K562 (cell line): ENCODE measurements at places on chromosomes 4 and X. TPM values are rescaled to one million over a fixed set of nuclear protein-coding genes. Genes with fewer than 3 reads are reported as not detected.

GRCh38 chrX:97102938-97103337 lies 219.2 kb downstream of the RPA4 start:
- DNase-seq: no peak
- H3K27me3 ChIP-seq: no peaks in the 10 kb centered on the region
- no peak overlapping the region for H3K27ac ChIP-seq
- no peak overlapping the region for H3K4me3 ChIP-seq
- H3K36me3 ChIP-seq: no peaks in the 10 kb centered on the region
- no peaks in the 10 kb centered on the region for H3K4me1 ChIP-seq

DNA sequence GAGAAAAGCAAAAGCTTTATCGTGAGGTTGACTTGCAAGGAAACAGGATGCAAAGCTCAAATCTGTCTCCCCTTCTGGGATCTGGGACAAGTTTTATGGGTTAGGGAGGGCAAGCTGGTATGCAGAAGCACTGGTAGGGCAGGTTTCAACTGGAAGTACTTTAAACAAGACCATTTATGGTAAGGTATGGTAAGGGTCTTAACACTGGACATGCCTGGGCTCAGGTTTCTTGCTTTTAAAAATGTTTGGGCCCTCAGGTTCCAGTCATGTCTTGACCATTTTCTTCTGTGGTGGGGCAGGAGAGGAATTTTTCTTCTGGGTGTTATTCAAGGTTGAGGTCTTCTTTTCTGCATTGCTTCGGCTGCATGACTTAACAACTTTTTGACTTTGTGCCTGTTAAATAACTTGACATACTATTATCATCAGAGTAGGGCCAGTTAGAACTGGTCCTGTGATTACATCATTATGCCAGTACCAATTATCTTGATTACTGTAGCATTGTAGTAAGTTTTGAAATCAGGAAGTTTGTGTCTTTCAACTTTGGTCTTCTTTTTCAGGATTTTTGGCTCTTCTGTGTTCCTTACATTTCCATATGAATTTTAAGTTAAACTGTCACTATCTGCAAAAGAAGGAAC lies 33.7 kb downstream of the CD38 start:
- H3K36me3 ChIP-seq: no peaks in the 10 kb centered on the region
- no peaks in the 10 kb centered on the region for H3K27me3 ChIP-seq
- DNase-seq: no peak
- H3K4me1 ChIP-seq: no peaks in the 10 kb centered on the region

The SPACA5 gene
- not detected in 2 replicates for total RNA-seq

The GABRE gene
- total RNA-seq: 145 and 184 TPM in 2 replicates

The ATG4A gene
- total RNA-seq: 12.1 and 12.3 TPM in 2 replicates

GRCh38 chr4:83490876-83491450 lies 6.1 kb upstream of the ABRAXAS1 start:
- no peaks in the 10 kb centered on the region for H3K36me3 ChIP-seq
- H3K27me3 ChIP-seq: no peaks in the 10 kb centered on the region
- H3K27ac ChIP-seq: no peak overlapping the region
- H3K4me1 ChIP-seq: peaks cover 23% of the 10 kb centered on the region; the same call in 2 of the 3 replicates
- no peak overlapping the region for H3K4me3 ChIP-seq

DNA sequence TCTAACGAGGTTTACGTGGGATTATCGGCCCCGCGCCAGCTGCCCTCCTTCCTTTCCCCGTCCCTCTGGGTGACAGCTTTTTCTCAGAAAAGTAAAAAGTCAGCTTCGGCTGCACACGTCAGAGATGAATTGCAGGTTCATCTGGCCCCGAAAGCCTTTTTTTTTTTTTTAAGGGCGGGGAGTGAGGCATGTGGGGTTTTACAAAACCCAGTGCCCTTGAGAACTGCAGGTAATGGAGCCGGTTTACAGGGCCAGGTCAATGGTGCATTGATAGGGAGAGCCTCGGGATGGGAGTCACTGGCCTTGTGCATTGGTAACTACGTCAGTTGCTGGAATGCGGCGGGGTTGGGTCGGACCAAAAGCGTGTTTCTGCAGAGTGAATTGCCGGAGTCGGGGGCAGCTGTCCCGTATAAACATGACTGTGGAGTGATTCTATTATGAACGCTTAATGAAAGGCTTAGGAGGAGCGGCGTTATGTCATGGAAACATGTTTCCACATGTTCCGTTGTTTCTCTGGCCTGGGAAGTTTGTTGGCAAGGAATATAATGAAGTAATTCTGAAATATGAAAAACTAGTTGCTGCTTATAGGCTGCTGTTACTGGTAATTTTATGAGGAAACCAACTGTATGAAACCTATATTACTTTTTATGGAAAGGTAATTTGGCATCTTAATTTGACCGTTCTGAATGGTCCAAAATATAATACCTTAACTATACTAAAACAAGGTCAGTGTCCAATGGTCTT lies 1.1 kb downstream of the HSPA4L start:
- H3K4me3 ChIP-seq: peak overlapping the region; percentile 54
- H3K27me3 ChIP-seq: no peaks in the 10 kb centered on the region
- peaks cover 2% of the 10 kb centered on the region; the same call in 1 of the 3 replicates for H3K36me3 ChIP-seq
- H3K4me1 ChIP-seq: no peaks in the 10 kb centered on the region
- DNase-seq: peak; percentile 77

DNA sequence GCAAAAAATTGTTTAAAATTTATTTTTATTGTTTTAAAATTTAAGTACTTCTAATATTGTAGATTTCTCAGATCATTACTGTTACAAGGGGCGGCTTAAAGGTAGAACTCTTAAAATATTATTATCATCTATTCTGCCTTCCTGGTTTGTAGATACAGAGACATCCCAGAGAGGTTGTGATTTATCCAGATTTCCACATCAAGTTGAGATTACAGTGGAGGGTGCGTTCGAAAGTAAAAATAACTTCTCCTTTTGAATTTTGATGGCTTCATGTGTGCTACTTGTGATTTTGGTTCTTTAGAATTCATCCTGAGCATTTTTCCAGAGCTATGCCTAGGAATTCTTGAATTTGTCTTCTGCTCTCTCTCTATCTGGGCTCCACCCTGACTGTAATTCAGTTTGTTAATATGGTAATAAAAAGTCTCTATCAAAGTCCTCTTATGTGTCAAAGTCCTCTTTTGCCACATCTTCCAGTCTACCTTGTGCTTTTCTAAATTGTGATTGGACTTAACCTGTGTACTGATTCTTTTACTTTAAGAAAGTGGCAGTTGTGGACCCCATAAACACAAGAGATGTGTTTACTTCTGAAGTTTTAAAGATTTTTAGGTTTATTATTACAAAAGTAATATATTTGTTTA lies 37.2 kb downstream of the CLCN3 start:
- DNase-seq: no peak
- H3K4me3 ChIP-seq: no peak overlapping the region
- H3K27me3 ChIP-seq: no peaks in the 10 kb centered on the region
- H3K4me1 ChIP-seq: no peaks in the 10 kb centered on the region
- H3K27ac ChIP-seq: peak overlapping the region; percentile 19; the same call in 1 of the 3 replicates

The SPANXA1 gene
- total RNA-seq: not detected in 2 replicates

DNA sequence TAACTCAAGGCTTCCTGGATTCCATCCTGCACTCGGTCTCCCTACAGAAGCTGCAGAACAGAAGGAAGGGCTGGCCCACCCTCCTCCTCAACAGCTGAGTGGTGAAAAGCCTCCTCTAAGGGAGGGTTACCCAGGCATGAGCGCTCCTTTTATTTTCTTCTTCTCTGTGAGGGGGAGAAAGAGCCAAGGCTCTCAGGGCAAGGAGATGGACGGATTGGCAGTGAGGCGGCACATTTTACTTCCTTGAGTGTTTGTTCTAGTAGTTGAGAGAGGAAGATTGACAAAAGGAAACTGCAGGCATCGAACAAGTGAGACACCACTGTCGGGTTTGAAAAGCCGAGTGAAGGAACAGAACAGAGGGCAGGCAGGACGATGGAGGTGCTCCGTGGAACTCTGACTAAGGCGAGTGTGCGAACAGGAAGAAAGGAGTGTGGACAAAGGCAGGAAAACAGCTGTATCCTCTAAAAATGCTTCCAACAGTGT lies 38.4 kb upstream of the STS start:
- no peak overlapping the region for H3K4me3 ChIP-seq
- no peak for DNase-seq

- H3K27me3 ChIP-seq: peaks cover 14% of the 10 kb centered on the region; the same call in 2 of the 3 replicates
- DNase-seq: no peak
- no peak overlapping the region for H3K27ac ChIP-seq
- H3K4me3 ChIP-seq: no peak overlapping the region
- no peaks in the 10 kb centered on the region for H3K36me3 ChIP-seq
- no peaks in the 10 kb centered on the region for H3K4me1 ChIP-seq
These were observed 69.8 kb downstream of the PTTG2 start for GRCh38 chr4:38030023-38030422.

DNA sequence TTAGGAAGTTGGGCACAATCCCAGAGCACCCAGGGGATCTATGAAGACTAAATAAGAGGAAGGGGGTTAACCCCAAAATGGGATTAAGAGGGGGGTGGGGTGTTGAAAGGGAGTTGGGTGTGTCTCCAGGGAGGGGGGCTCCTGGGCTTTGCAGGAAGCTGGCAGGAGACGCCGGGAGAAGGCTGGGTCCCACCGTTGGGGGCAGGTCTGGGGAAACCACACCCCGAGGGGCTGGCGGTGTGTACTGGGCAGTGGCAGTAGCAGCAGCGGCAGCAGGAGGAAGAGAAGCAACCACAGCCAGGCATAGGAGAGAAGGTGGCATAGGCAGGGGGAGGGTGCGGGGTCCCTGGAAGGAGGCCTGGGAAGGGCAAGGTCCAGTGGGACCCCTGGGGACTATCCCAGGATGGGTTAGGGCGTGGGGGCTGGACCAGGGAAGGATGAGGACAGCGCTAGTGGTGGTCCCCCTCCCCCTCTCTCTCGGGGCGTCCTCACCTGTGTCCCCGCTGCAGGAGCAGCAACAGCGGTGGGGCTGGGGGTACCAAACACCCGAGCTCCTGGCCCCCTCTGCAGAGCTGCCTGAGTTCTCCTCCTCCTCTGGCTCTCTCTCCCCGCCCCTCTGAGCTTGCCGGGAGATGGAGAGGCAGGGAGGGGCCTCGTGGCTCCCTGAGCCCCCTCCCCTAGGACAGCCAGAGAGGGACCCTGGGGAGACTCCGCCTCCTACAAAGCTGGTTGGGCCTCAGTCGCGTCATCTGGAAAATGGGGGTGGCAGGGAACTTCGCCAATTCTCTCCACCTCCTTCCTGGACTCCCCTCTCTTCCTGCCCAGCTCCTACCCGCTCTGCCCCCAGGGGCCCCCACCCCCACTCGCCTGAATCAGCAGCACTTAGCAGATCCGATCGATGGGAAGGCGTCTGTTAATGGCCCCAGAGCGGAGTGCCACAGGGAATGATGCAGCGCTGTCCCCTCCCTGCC lies at the start of gene KCND1:
TSS of gene KCND1 (minus strand) at position 596 of the 971 bp plus-strand sequence. CDS start 1,573 bp downstream, outside the sequence.
- no peak within 1 kb of the TSS; the same call in 2 of the 3 replicates for H3K27ac ChIP-seq
- H3K27me3 ChIP-seq: no peaks in the 10 kb centered on the region
- peaks cover 18% of the 10 kb centered on the region; the same call in 2 of the 3 replicates for H3K36me3 ChIP-seq
- peaks cover 32% of the 10 kb centered on the region for H3K4me1 ChIP-seq
- DNase-seq: no peak

DNA sequence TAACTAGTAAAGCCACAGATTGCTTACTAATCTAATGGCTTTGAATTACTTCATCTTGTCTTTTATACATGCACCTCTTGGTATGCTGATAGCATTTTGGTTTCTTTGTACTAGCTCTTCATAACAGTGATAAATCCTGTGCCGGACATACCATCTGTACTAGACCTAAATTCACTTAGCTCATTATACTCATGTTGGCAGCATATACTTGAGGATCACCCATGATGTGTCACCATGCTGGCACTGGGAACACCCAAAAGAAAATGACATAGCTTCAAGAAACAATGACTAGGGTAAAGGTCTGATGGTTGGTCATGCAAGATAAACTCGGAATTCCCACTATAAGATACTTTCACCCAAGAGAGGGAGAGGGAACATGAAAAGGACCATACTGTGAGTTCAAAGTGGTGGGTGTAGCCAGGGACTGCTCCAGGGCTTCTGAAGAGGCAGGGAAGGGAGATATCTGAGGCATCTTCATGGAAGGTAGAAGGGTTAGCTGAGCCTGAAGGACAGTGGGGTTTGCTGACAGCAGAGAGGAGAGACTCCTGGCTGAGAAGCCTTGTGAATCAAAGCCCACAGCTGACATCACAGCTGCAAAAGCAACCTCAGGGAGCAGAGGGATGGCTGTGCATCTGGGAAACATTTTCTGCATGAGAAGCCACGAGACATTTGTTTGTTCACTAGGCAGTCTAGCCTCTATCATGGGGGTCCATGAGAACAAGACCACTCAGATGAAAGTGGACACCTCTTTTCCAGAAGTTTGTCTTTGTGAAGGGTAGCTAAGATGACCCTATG lies 314.2 kb downstream of the RAB28 start:
- no peak overlapping the region for H3K4me3 ChIP-seq
- H3K4me1 ChIP-seq: no peaks in the 10 kb centered on the region
- no peak overlapping the region for H3K27ac ChIP-seq
- H3K27me3 ChIP-seq: no peaks in the 10 kb centered on the region
- no peaks in the 10 kb centered on the region for H3K36me3 ChIP-seq

The FAM133A gene
- total RNA-seq: 0.11 and 0.29 TPM in 2 replicates

DNA sequence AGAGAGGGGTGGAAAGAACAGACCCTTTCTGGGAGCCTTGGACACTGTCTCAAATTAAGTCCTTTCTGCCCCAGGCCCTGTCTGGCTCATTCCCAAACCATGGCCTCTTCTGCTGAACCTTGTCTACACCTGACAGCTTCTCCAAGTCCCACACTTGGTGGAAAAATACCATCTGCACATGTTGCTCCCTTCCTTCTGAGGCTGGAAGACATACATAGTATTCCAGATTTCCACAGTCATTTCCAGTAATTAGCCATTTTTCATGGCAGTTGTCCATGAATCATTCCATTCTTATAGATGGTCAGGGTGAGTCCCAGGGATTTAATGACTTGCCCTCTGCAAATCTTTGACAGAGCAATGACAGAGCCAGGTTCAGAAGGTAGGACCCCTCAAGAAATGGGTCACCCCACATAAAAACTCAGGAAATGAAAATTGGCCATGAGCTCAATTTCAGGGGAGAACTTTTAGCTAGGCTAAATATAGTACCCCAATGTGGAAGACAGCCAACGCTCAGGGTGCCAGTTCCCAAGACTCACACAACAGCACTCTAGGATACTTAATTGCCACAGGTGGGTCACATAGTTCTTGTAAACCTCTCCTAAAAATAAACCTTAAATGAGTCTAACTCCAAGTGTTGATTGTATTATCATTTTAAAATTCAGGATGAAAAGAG lies 16.2 kb upstream of the DAPP1 start:
- H3K4me1 ChIP-seq: no peaks in the 10 kb centered on the region
- H3K36me3 ChIP-seq: no peaks in the 10 kb centered on the region
- peaks cover 19% of the 10 kb centered on the region for H3K27me3 ChIP-seq
- no peak overlapping the region for H3K4me3 ChIP-seq

The XIAP gene
- total RNA-seq: 25.3 and 25.7 TPM in 2 replicates

The CLDN22 gene
- total RNA-seq: not detected in 2 replicates

GRCh38 chr4:30860978-30861377 lies 140.8 kb downstream of the PCDH7 start:
- H3K36me3 ChIP-seq: no peaks in the 10 kb centered on the region
- no peaks in the 10 kb centered on the region for H3K27me3 ChIP-seq
- no peak for DNase-seq
- no peaks in the 10 kb centered on the region for H3K4me1 ChIP-seq
- H3K27ac ChIP-seq: no peak overlapping the region

The INTU gene
- 3.9 and 4.2 TPM in 2 replicates for total RNA-seq

GRCh38 chr4:149311076-149311475 lies 504.6 kb downstream of the IQCM start:
- H3K4me1 ChIP-seq: no peaks in the 10 kb centered on the region
- no peaks in the 10 kb centered on the region for H3K36me3 ChIP-seq
- no peak for DNase-seq

The EXOC1 gene
- total RNA-seq: 26.2 TPM in 2 replicates
